ENCODE measurements at places on chromosomes 13 and 19. TPM values are rescaled to one million over a fixed set of nuclear protein-coding genes. Genes with fewer than 3 reads are reported as not detected.

SARS2 gene
- 18.7 TPM for total RNA-seq

DNA sequence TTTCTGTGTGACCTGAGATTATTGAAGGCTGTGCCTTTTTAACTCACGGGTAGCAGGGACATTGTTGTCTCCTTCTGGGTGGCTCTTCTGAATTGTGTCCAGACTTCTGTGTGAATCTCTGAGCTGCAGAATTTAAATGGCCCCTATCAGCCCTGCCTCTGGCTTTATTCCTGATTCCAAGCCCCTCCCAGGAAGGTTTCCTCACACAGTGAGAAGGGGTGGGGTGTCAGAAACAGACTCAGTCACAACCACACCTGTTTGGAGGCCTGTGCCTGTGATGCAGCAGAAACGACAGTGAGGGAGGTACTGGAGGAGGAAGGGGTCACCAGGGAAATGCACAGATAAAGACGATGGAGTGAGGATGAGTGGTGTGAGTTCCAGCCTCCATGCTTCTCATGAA, at the start of gene CLC:
Gene CLC (minus strand): TSS at position 139 of the 400 bp plus-strand sequence. CDS start 77 bp downstream, at position 62.
- no peak for DNase-seq

RNF113B gene
- total RNA-seq, result not detected

CGB2 gene
- not detected for total RNA-seq

SELENOV gene
- not detected for total RNA-seq

DNA sequence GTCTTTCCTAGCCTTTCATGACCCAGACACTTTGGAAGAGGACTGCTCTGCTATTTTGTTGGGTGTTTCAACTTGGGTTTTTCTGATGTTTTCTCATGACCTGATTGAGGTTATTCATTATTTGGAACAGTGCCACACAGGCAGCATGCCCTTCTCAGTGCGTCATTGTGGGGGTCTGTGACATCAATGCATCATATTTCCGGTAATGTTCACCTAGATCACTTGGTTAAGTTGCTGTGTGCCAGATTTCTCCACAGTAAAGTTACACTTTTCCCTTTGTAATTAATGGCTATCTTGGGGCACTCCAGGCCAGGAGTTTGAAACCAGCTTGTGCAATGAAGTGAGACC, 124.4 kb downstream of the SIPA1L3 start:
- peak; percentile 33 for DNase-seq

C3 gene
- total RNA-seq, result 0.28 TPM

GRCh38 chr19:29375429-29376119, 150.2 kb upstream of the VSTM2B start:
- no peak for DNase-seq

DNA sequence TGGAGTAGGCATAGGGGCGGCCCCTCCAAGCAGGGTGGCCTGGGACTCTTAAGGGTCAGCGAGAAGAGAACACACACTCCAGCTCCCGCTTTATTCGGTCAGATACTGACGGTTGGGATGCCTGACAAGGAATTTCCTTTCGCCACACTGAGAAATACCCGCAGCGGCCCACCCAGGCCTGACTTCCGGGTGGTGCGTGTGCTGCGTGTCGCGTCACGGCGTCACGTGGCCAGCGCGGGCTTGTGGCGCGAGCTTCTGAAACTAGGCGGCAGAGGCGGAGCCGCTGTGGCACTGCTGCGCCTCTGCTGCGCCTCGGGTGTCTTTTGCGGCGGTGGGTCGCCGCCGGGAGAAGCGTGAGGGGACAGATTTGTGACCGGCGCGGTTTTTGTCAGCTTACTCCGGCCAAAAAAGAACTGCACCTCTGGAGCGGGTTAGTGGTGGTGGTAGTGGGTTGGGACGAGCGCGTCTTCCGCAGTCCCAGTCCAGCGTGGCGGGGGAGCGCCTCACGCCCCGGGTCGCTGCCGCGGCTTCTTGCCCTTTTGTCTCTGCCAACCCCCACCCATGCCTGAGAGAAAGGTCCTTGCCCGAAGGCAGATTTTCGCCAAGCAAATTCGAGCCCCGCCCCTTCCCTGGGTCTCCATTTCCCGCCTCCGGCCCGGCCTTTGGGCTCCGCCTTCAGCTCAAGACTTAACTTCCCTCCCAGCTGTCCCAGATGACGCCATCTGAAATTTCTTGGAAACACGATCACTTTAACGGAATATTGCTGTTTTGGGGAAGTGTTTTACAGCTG, at the start of the genes BRCA2 and ZAR1L:
Gene BRCA2 (plus strand): TSS at position 271 of the 790 bp plus-strand sequence. CDS start 953 bp downstream, outside the sequence.
Gene ZAR1L (minus strand): TSS at position 126 of the 790 bp plus-strand sequence. CDS start 3,438 bp downstream, outside the sequence.
- peak; percentile 71 for DNase-seq

- DNase-seq, result no peak
Observed at GRCh38 chr13:69946511-69946910, 161.1 kb upstream of the ATXN8OS start.

- DNase-seq, result no peak
Observed at GRCh38 chr13:45300190-45300985, 40.6 kb downstream of the TPT1 start.

HIF3A gene
- total RNA-seq, result 5.3 TPM

DNA sequence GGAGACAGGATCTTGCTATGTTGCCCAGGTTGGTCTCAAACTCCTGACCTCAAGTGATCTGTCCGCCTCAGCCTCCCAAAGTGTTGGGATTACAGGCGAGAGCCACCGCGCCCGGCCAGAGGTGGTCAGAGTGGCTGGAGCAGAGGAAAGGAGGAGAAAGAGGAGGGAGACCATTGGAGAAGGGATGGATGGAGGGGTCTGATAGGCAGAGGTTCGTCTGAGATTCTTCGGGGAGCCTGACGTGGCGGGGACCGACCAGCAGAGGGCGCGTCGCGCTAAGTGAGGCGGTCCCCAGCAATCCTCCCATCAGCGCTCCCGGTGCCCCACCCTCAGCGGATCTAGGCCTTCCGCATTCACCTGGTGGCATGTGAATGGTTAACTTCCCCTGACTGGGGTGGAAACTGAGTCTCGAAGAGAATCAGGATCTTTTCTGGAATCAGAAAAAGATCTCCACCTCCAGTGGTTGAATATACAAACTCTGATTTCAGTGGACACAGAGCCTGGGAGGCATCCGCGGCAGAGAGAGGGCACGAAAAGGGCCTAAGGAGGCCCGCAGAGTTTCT, 8.8 kb downstream of the GTPBP3 start:
- no peak for DNase-seq

DNA sequence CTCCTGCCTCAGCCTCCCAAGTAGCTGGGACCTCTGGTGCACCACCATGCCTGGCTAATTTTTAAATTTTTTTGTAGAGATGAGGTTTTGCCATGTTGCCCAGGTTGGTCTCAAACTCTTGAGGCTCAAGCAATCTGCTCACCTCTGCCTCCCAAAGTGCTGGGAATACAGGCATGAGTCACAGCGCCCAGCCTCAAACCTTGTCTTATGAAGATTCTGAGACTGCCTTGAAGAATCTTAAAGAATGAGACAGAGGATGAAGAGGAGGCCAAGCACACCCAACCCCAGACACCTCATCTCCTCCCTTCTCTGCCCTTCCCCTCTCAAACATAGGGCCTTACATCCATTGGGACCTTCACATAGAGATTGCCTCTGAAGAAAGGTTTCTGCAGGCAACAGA, 179.7 kb downstream of the ABCC4 start:
- DNase-seq, result no peak

GRCh38 chr13:24119626-24120508, 40.7 kb upstream of the SPATA13 start:
- DNase-seq, result no peak

DNA sequence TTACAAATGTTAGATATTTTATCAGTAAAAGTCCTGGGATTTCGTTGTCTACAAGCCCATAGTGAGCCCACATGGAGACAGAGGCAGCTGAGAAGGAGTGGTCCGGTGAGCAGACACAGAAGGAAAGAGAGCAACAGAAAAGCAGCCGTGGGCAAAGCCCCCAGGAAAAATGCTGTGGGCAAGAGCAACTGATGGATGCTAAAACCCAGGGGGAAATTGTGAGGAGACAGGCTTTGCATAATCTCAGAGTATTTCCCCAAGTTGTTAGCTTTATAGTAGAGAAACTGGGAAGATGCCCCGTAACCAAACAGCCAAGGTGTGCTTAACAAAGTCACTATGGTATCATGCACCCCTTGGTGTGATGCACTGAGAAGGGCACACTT, 35.1 kb downstream of the GJA3 start:
- DNase-seq, result no peak

DNA sequence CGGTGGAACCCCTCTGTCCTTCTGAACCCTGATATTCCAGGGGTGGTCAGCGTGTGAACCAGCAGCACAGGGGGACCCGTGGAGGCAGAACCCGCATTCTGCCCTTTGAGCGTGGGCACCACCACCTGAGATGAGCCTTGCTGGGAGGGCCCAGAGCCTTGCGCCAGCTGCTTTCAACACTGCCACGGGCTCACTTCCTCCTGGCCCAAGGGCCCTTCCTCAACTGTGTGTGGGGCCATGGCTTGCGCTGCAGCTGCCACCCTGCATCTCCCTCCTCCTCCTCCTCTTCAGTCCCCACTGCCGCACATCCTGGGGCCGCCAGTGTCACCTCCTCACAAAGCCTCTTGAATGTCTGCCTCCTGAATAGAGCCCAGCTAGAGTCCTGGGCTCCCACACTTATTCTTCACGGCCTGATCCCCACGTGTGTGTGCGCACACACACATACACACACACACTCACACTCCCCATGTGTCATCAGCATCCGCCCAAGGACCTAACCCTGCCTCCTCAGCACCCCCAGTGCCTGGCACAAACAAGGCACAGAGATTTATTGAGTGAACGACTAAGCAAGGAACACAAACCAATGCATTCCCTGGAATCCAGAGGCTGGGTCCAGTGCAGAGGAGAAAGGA, 26.9 kb upstream of the TMEM160 start:
- no peak for DNase-seq

ZNF625 gene
- total RNA-seq, result 12.9 TPM

GRCh38 chr13:48662226-48662625, 8.5 kb downstream of the CYSLTR2 start:
- DNase-seq, result no peak

All from pulmonary artery endothelial cell (primary cell).